Thyroid gland (tissue), 4 donors: ENCODE measurements at places on chromosomes 7 and 10. TPM values are rescaled to one million over a fixed set of nuclear protein-coding genes. Genes with fewer than 3 reads are reported as not detected.
A peak's percentile ranks its signal among the peaks of the same experiment; 100 is the strongest.

DNA sequence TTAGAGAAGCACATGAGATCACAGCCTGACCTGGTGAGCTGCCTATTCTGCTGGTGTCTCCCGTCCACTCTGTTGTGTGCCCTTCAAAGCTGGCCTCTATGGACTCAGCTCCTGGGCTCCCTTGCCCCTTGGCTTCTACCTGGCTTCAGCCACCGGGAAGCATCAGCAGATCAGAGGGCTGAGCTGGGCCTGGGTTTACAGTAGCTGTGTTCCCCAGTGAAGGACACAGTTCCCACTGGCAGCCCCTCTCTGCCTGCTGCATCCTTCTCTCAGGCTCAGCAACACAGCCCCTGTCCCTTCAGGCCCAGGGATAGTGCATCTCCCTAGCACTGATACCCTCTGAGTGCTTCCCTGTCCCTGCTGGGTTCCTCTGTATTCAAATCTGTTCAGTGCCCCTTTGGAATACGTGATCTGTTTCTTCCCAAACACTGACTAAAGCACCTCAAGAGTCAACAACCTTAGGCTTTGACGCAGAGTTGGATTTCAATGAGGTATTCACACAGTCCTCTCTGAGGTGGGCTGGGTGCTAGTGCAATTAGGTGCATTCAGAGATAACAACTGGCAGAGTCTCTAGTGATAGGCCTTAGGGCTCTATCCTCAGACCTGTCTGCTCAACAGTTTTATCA, 109.8 kb downstream of the GRID1 start:
- no peak overlapping the region for H3K27ac ChIP-seq
- H3K27me3 ChIP-seq = no peaks in the 10 kb centered on the region
- H3K4me3 ChIP-seq = no peak overlapping the region

GRCh38 chr7:22559829-22560489, 60.0 kb upstream of the STEAP1B start:
- peaks cover 40% of the 10 kb centered on the region for H3K4me1 ChIP-seq
- H3K27ac ChIP-seq = no peak overlapping the region
- no peaks in the 10 kb centered on the region for H3K27me3 ChIP-seq

GRCh38 chr7:28688174-28688573, 270.0 kb downstream of the TRIL start:
- no peaks in the 10 kb centered on the region for H3K27me3 ChIP-seq
- peak overlapping the region; percentile 10 for H3K27ac ChIP-seq
- no peak overlapping the region for H3K4me3 ChIP-seq
- H3K4me1 ChIP-seq = peaks cover 36% of the 10 kb centered on the region
- DNase-seq = no peak

DNA sequence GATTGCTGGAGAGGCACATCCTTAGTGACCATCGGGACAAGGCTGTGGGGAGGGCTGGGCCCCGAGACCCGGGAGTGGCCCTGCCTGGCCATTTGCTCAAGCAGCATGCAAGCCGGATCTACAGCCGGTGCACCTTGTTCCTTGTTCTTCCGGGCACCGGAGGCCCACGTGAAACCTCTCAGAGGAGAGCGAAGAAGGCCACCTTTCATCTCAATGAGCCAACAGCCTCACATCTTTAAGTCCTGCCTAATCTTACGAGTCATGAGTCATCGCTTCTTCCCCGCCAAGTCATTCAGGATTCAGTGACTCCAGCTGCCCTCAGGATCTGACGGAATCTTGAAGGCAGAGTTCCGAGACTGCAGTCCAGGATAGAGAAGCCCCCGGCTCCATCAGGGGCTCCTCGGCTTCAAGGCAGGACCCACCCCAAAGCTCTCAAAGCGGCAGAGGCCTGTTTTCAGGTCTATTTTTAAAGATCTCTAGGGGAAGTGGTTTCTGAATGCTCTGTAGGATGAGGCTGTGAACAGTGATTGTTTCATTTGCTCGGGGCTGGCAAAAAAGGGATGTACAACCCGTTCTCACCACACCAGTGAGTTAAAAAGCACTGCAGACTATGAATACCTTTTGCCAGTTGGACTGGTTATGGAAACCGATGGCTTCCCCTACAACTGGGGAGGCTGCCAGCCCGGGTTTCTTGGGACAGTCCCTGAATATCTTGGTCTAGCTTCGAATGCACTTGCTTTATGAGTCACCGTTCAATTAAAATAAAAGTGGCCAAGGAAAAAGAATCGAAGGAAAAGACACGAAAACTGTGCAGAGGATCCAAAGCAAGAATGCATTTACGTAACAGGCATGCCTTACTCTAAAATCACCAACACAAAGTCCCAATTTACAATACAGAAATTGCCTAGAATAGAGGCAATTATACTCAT, 57.2 kb upstream of the ECHDC3 start:
- DNase-seq = peak; percentile 64
- peak overlapping the region; percentile 6 for H3K27ac ChIP-seq
- H3K4me1 ChIP-seq = peaks cover 20% of the 10 kb centered on the region
- no peaks in the 10 kb centered on the region for H3K36me3 ChIP-seq
- no peaks in the 10 kb centered on the region for H3K27me3 ChIP-seq
- no peak overlapping the region for H3K4me3 ChIP-seq

DNA sequence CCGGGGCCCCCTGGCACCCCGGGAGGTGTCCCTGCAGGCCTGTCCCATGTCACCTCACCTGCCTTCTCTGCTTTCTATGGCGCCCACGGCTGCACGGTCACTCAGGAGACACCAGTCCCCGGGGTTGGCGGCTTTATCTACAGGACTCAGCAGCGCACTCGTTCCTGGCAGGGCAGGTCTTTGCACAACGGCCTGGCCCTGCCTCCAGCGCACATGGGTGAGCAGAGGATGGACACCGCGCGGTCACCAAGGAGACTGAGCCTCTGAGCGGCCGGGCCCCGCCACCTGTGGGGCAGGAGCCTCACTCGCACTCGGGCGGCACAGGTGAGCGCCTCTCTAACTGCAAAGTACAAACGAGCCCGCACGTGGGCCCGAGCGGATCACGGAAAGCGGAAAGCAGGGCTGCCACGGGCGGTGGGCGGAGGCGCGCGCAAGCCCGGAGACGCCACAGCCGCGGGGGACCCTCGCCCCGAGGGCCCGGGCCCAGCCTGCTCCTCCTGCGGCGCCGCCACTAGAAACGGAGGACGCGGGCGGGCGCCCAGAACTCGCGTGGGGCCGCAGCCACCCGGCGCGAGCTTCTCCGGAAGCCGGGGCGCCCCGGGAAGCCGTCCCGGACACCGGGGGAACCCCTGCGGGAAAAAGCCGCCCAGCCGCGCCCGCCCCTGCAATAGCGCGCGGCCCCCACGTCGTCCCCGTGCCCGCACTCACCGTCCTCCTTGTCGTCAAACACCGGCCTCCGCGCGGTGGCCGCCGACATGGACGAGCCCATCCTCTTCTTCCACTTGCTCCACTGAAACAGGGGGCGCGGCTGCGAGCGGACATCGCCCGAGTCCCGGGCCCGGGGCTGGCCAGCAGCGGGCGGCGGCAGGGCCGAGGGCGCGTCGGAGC, 642 bp downstream of the STK32C start:
- peak overlapping the region; percentile 95 for H3K4me3 ChIP-seq
- no peaks in the 10 kb centered on the region for H3K27me3 ChIP-seq
- H3K27ac ChIP-seq = no peak overlapping the region
- peak; percentile 85 for DNase-seq
- H3K4me1 ChIP-seq = peaks cover 17% of the 10 kb centered on the region

DNA sequence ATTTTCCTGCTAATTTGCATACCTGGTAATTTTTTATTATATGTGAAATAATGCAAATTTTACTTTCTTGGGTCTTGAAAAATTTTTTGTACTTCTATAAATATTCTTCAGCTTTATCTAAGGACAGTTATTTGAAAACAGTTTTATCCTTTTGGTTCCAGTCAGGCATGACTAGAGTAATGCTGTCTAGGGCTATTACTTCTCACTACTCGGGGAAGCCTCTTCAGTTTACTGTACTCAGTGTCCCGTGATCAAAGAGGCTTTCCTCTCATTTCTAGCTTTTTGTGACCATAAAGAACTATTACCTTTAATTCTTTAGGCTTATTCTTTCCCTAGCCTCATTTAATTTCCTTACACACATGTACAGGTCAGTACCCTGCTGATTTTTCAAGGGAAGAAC, 153.8 kb upstream of the HDAC9 start:
- no peak overlapping the region for H3K4me3 ChIP-seq
- no peak for DNase-seq
- H3K27me3 ChIP-seq = no peaks in the 10 kb centered on the region
- H3K27ac ChIP-seq = no peak overlapping the region
- H3K4me1 ChIP-seq = no peaks in the 10 kb centered on the region
- H3K36me3 ChIP-seq = no peaks in the 10 kb centered on the region

DNA sequence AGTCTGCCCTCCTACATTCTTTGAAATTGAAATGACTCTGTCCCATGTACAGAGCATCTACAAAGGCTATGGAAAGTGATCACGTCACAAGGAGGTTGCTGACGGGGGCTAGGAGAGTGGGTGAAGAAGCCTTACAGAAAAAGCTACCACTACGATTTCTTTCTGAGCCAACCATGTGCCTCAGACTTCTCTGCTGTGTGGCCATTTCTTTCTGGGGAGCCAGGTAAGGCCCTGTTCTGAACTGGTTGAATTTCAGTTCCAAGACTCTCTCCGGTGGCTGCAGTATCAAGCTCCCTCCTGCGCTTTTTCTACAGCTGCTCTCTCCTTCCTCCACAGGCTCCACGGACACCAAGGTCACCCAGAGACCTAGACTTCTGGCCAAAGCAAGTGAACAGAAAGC, 112.5 kb upstream of the PRSS1 start:
- DNase-seq = no peak
- H3K27me3 ChIP-seq = peaks cover 3% of the 10 kb centered on the region
- H3K4me3 ChIP-seq = no peak overlapping the region
- no peaks in the 10 kb centered on the region for H3K4me1 ChIP-seq
- no peaks in the 10 kb centered on the region for H3K36me3 ChIP-seq

Gene SGCE
- total RNA-seq = 108 TPM

Gene NRCAM
- 13.6 TPM for total RNA-seq

Gene A1CF
- not detected for total RNA-seq

Gene UPK3BL2
- 8.9 TPM for total RNA-seq
